ENCODE measurements at places on chromosomes 16 and 17. TPM values are rescaled to one million over a fixed set of nuclear protein-coding genes. Genes with fewer than 3 reads are reported as not detected.

HIGD1B gene
- total RNA-seq, result not detected

PRSS8 gene
- not detected for total RNA-seq

NETO2 gene
- total RNA-seq, result 6.1 TPM

TNFAIP1 gene
- total RNA-seq, result 31.2 TPM
